ENCODE measurements at places on chromosomes 11 and 22.
A peak's percentile ranks its signal among the peaks of the same experiment; 100 is the strongest.

DNA sequence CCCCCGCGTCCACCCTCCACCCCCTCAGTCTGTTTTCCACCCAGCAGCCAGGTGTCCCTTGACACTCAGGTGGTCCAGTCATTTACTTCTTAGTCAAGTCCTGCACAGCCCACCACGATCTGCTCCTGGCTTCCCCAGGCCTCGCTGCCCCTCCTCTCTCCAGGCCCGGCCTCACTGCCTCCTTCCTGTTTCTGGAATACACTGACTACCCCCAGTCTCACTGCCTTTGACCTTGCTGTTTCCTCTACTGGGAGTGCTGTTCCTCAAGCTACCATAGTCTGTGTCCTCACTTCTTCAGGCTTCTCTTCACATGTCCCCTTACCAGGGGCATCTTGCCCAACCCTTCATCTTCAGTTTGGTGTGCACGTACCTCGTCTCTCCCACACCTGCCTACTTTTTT is 7.4 kb downstream of the MCM5 start:
- no peak for DNase-seq

- no peak for DNase-seq
These were observed at the start of gene THY1 for GRCh38 chr11:119422809-119423508. TSS of gene THY1 (minus strand) at chr11:119423172. CDS start at chr11:119420905, 2,267 bp downstream.

GRCh38 chr11:68658097-68658496 is 26.2 kb upstream of the GAL start:
- DNase-seq = no peak

- DNase-seq = no peak
These were observed 98.4 kb upstream of the OR9G4 start for GRCh38 chr11:56846631-56847576.

- DNase-seq = peak; percentile 70
These were observed 73.7 kb downstream of the SCN3B start for GRCh38 chr11:123580557-123581275.

- DNase-seq = no peak
These were observed 37.8 kb downstream of the FBXO7 start for GRCh38 chr22:32512267-32512982.
